ENCODE measurements at places on chromosomes 2 and 18. TPM values are rescaled to one million over a fixed set of nuclear protein-coding genes. Genes with fewer than 3 reads are reported as not detected.
A peak's percentile ranks its signal among the peaks of the same experiment; 100 is the strongest.

Gene C1GALT1C1L
- 0.27 TPM for total RNA-seq

Gene KATNAL2
- 2.2 TPM for total RNA-seq

GRCh38 chr18:22826726-22827125, 106.4 kb upstream of the RBBP8 start:
- DNase-seq: no peak

DNA sequence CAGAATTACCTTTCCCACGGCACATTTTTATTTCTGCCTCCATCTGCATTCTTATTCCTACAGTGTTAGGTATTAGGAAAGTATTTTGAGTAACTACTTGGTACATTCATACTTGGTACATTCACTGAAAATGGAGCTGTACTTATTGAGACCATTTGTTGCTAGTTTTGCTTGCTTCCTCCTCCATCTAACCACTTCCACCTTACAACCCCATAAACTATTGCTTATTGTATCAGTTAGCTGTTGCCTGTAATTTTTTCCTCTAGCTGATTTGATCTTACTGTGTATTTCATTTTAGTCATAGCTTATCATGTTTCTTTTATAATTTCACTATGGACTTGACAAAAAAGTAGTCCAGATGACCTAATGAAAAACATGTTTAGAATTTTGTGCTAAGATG, 50.7 kb downstream of the AFTPH start:
- no peak for DNase-seq

GRCh38 chr2:173064151-173064805, 11.4 kb upstream of the MAP3K20 start:
- no peak for DNase-seq

DNA sequence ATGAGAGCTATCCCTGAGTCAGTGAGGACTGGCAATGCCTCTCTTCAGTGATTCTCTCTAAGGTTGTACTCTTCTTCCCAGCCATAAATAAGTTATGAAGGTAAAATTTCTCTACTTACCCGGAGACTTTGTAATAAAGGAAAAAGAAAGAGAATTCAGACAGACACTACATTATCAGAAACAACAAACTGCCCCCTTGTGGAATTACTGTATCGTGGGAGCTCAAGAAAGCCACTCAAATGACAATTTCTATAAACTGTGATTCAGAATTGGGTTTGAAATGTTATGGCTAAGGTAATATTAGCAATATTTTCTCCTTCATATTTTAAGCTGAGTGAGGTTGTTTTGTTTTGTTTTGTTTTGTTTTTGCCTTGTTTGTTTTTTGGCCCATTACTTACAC, 155.8 kb upstream of the TANK start:
- no peak for DNase-seq

- peak; percentile 81 for DNase-seq
These were observed 34.1 kb upstream of the NXPH2 start for GRCh38 chr2:138814123-138814898.

GRCh38 chr2:169849710-169850109, 22.5 kb downstream of the UBR3 start:
- DNase-seq: no peak
